NCI-H2081 treated with DMSO at 0.1 percent for 48 hours (cell line): ENCODE measurements at places on chromosomes 12 and 14.

DNA sequence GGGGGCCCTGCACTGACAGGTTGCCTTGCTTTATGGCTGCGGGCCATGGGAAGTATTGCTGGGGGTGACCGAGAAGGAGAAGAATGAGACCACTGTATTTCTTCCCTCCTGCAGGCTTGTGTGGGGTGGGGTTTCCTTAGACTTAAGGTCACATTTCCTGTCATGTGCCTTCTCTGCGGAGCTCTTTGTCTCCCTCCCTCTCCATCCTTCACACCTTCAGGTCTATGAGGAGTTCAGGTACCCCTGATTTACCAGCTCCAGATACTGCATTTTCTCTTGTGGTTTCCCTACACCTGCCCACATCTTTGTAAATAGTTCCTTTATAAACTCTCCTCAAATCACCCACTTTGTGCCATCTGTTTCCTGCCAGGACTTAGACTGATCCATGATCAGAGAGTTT, 3.6 kb downstream of the FNTB start:
- DNase-seq: no peak

GRCh38 chr14:62081012-62081612, 318.9 kb downstream of the SNAPC1 start:
- DNase-seq: no peak

- no peak for DNase-seq
Observed at GRCh38 chr12:116137318-116137717, 140.2 kb downstream of the MED13L start.

DNA sequence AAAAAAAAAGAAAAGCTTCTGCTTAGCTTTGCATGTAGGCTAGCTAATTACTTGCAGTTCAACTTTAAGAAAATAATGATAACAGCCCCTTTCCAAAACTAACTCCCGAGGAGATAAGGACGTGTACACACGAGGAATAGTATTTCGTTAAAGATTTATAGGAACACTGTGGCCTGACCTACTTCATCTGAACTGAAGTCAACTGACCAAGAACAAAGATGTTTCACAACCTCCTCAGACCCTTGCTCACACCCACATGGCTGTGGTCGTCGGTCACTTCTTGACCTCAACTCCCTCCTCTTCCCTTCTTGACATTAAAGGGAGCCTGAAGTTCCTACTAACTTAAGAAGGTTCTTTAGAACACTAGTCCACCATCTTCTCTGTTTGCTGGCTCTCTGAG, 25.3 kb upstream of the FAM181A start:
- DNase-seq: no peak

DNA sequence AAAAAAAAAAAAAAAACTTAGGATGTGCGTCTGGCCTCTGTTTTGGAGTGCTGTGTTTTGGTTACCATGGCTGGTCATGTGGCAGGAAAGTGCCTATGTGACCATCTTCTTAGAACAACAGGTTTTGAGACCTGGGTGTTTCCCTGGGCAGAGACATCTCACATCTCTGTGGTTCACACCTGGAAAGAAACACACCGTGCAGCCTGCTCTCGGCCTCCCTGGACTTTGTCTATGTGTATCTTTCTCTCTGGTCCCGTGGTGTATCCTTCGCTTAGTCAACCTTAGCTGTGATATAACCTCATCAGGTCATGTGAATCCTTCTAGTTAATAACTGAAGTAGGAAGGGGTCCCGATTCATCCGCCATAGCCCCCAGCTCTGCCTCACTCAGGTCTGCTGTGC, 22.6 kb downstream of the ACADS start:
- no peak for DNase-seq

DNA sequence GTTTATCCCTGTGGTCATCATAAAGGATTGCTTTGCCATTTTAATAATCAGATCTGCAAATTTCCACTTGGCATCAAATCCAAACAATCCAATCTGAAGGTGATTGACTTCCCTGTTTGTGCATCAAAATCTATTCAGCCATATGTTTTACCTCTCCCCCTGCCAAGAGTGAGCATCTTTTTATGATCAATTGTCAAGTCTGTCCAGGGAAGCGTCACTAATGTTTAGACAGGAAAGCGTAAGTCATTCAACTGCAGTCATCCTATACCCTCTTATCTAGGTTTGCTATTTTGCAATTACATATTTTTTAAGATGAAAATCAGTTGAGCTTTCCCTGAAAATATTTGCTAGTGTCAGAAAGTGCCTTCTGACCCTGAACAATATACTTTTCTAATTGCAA, 1224.1 kb upstream of the SEL1L start:
- DNase-seq: no peak

DNA sequence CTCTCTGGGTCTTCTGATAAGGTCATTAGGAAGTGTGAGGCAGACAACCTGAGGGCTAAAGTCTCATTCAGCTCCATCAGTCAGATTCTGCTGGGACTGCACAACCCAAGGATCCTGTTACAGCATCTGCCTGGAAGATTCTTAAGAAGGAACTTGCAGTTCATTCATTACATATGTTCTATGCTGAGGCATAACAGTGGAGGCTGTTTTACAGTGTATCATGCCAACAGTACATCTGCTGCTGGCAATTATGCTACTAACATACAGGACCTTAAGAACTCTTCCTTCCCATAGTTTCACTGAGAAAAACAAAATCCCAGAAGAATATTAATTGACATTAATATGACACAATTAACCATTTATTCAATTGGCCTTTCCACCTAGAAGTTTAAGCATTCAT, 968.6 kb downstream of the DIO2 start:
- DNase-seq: no peak

DNA sequence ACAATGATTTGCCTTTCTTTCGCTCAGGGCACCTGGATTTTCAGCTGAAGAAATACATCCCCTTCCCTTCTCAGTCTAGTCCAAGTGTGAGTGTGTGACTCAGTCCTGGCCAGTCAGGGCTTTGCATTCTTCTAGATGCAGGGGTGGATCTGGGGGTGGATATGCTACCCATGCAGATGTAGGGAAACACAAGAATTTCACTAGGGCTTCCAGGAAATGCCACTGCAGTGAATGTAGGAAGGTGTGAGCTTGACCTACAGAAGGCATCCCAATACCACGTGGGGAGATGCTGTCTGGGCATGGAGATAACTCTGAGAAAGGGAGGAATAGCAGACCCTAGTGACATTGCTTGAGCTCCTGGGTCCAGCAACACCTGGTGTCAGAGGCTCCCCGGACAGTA, 404.2 kb downstream of the GLT1D1 start:
- DNase-seq: no peak

DNA sequence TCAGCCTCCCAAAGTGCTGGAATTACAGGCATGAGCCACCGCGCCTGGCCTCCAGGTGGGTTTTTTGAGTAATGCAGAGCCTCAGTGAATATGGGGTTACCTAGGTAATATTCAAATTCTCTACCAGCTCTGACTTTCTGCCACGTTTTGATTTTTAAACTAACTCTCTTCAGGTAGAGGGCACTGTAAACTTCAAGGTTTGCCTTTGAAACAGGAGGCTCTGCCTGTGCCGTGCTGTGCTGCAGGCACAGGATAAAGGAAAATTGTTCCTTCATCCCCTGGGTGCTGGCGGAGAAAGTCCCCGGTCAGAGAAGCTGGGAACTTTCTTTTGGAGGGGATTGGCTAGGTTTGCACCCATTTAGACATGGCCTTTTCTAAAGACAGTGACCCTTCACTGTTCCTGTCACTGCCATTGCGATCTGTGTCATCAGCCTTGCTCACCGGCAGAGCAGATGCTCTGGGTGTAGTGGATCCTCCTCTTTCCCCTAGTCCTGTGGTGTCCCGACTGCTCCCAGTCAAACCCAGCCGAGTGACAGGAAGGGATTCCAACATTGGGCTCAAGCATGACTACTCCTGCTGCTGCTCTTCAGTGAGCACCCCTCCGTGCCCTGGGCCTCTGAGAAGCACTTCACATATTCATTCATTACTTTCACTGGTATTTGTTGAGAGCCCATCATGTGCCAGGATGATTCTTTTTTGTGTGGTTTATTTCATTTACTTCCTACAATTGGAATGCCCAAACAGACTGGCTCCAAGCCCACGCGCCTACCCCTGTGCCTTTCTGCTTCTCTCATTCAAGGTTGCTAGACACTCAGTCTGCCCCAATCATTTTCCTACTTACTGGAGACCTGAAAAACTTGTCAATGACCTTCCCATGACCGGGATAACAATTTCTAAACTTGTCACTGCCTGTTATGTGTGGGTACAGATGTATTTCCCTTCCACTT, 103.6 kb downstream of the TMEM30B start:
- no peak for DNase-seq

DNA sequence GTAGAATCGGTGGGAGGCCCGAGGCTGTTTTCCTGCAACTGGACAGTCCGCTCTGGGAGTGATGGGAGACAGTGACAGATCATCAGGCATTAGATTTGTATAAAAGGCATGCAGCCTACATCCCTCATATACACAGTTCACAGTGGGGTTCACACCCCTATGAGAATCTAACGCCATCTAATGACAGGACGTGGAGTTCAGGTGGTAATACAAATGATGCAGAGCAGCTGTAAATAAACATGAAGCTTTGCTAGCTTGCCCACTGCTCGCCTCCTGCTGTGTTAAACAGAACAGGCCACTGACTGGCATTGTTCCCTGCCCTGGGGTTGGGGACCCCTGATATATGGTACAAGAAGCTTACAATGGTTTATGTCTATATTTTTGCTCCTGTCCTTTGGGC, 179.0 kb downstream of the LRFN5 start:
- DNase-seq: peak; percentile 35

DNA sequence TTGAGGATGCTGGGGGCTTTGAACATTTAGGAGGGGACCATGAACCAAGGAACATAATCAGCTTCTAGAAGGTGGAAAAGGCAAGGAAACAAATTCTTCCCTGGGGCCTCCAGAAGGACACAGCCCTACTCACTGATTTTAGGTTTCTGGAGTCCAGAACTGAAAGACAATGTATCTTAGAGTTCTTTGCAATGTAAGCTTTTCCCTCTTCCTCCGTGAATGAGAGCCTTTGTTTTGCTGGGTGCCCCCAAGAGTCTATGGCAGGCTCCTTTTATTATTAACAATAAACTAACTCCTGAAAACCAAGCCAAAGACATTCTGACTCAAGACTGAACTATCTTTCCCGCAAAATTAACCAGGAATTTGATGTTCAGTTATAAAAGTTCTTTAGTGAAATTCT, 204.1 kb downstream of the STXBP6 start:
- DNase-seq: no peak

DNA sequence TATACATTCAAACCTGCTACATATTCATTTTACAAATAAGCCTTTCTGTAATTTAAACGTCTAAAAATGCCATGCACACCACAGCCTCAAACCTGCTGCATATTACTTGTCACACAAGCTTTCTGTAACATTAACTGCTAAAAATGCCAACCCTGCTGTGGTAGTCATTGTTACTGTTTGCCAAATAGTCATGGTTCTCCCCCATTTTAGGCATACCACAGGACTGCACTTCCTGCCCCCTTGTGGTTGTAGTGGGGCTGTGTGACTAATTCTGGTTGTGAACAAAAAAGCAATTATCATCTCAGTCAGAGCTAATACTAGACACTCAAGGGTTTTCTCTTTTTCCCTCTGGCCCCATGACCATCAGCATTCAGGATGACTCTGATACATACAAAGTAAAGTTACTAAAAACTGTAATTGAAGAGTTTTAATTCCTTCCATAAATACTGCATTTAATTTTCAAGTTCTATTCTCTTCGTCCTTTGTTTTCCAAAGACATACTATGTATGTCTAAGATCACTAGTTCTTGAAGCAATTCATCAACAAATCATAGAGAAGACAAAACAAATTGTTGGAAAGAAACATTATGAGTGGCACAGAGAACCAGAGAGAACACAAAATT, 5.7 kb upstream of the SLC35F4 start:
- DNase-seq: no peak

DNA sequence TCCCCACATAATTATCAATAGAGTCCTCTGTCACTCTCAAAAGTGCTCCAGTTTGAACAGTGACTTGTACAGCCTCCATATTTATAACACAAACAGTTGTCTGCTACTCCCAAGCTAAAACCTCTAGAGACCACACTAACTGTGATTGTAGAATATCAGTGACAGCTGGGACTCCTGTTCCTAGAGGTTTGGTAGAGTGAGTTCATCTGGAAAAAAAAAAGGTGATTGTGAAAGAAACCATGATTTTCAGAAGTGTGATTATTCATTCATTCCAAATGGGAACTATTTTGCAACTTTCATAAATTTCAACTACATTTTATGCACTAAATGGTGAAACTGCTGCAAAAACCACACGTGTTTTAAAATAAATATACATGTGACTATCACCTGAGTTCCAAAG, 128.0 kb upstream of the PLXNC1 start:
- no peak for DNase-seq
